CD4-positive, alpha-beta T cell treated with Interleukin-6 for 4 hours (primary cell): ENCODE measurements at places on chromosomes 4 and X.

GRCh38 chr4:37762991-37763368 is 63.5 kb upstream of the PGM2 start:
- DNase-seq: no peak

DNA sequence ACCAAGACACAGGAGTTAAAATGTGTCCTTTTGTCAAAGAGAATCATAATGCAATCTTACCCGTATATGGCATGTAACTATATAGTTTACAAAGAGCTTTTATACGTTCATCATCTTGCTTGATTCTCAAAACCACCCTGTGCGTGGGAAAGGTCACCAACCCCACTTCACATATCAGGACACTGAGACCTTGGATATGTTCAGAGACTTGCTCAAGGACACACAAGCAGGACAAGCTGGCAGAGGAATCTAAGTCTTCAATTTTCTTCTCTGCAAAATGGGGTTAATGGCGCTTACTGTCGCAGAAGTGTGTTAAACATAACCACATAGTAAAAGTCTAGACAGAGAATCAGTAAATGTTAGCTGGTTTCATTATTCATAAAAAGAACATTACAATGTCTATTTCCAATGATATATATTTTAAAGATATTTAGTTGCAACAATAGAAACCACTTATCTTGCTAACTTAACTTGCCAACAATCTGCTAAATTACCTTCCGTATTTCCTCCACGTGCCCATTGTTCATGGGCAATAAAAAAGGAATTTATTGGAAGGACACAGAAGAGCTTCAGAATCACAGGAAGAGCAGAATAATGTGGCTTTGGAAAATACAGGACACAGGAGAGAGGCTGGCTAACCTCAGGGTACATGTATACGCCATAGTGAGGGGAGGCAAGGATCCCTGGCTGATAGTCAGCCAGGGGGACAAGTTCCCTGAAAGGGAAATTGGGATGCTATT is 64.6 kb upstream of the TAPT1 start:
- no peak for DNase-seq

- no peak for DNase-seq
These were observed 19.7 kb downstream of the IRAK1 start for GRCh38 chrX:154000051-154000450.

GRCh38 chr4:165027762-165028402 is 3.9 kb upstream of the TRIM60 start:
- DNase-seq: no peak

- DNase-seq: no peak
These were observed 20.5 kb downstream of the MAEA start for GRCh38 chr4:1310031-1310795.

GRCh38 chrX:3697701-3698279 is 15.7 kb downstream of the PRKX start:
- DNase-seq: no peak

- DNase-seq: no peak
These were observed 30.2 kb upstream of the NKX6-1 start for GRCh38 chr4:84529169-84529751.

GRCh38 chr4:115028682-115029410 is 84.6 kb downstream of the NDST4 start:
- no peak for DNase-seq

DNA sequence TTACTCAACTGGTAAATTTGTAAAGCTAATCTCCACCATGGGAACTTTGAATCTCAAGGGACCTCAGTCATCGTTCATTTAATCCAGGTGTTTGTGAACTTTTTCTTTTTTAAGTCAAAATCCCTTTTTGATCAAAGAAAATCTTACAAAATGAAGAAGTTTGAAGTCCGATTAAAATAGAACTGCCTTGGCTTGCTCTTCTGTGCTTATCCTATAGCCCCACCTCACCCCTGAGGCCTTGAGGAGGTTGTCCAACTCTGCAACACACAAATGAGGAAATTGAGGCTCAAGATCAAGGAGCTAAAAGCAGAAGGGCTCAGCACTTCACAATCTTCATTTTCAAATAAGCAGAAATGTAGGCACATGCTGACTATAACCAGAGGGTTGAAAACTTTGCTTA is 240.3 kb upstream of the SFRP2 start:
- DNase-seq: no peak

DNA sequence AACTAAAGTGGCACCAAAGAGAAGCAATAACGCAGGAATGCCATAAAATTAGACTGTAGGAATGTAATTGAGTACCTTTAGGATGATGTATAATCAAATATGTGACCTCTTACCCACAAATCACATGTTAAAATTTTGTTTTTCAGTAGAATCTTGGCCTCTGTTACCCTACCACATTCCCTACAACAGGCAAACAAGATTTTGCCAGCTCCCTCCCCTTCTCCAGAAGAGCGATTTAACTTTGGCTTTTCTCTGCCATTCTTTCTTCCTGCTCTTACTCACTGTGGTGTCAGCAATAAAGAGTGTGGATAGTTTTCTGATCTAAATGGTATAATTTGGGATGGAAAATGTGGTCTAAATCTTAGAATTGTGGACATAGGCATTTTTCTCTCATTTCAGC is 57.2 kb downstream of the TRIM2 start:
- no peak for DNase-seq

DNA sequence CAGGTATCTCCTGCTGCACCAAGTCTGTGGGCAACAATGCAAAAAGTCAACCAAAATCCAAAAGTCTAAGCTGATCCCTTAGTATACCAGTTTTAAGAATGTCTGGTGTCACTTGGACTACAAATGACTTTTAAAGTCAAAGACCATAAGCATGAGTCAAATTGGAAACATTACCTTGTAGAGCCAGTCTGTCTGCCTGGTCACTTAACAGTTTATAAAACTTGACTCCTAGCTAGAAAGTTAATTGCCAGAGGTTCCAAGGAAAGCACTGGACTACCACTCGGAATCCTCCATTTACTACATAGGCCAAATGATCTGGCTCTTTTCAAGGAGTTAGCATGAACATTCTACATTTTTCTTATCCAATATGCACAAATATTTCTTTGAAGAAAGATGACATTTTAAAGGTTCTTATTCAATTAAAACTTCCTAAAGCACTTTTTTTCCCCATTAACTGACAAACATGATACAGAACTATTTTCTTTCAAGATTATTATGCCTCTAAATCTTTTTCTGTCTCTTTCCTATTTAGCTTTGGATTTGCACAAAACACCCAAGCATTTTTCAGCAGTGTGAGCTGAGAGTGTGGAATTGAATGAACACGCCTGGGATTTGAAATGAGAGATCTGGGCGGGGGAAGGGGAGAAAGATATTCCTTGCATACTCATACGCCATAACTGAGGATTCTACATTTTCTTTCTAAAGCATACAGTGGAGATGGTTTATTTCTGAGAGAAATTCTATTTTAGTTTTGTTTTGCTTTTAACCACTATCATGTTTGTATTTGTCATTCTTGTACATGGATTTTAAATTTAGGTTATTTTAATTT is 188.4 kb downstream of the SHROOM3 start:
- DNase-seq: no peak

DNA sequence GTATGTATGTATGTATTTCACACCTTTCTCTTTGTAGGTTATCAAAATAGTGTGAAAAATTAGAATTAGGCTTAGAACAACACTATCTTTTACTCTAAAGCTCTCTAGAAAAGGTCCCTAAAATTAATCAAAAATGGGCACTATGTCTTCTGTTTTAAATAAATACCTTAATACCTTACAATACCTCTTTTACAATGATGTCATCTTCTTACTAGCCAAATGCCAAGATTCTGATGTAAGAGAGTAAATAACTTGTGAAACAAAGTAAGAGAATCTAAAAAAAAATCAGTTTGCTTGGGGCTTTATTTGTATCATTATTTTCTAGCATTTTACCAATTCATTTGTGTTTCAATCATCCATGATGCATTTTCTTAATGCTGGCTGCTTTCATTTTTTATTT is 402.2 kb upstream of the MAGEB2 start:
- no peak for DNase-seq

DNA sequence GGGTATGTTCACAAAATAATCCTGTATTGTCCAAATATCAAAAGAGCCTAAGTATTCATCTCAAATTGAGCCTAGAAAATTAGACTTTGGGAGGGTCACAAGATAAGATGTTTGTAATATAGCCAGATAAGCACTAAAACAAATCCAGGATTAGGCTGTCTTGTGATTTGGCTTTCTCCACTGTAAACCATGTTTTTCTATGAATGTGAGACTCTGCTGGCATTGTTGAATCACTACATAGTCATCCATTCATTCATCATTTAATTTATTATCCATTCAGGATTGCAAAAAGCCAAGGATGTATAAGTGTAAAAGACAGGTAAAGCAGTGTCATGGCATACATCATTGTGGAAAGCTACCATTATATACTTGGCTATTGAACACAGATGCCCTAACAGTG is 148.0 kb downstream of the GRID2 start:
- no peak for DNase-seq

DNA sequence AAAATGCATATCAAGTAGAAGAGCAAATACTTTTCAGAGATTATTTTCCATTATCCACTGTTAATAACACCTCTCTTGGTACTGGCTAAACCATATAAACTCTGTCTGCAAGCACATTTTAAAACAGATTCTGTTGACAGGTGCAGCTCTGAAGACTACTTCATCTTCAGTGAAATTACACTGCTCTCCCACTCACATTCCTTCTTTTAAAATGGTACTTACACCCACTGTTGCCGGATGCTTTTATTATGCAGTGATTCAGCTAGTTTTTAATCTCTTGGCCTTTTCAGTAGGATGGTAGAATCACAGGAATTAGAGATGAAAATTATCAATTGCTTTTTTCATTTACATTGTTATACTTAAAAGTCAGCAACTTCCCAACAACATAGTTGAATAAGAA is 381.6 kb downstream of the GASK1B start:
- DNase-seq: no peak

- DNase-seq: no peak
These were observed 46.9 kb downstream of the KIF4A start for GRCh38 chrX:70336767-70337166.
